Muscle of leg (tissue), 16 donors: ENCODE measurements at places on chromosomes 1 and 21.

DNA sequence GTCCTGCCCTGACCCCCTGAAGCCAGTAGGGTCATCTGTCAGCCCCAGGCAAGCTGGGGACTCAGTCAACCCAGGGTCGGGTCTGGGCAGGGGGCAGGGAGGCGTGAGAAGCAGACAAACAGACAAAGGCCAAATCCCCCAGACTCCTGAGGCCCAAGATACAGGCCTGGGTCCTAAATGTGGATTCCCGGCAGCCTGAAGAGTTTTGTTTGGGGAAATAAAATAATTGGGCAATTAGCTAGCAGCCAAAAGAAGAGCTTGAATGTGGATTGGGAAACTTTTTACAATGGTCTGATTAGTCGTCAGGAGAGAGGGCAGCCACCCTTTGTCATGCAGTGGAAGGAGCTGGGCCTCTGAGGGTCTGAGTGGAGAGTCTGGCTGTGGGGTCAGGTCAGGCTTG, 4.5 kb upstream of the LEFTY2 start:
- no peak for DNase-seq

DNA sequence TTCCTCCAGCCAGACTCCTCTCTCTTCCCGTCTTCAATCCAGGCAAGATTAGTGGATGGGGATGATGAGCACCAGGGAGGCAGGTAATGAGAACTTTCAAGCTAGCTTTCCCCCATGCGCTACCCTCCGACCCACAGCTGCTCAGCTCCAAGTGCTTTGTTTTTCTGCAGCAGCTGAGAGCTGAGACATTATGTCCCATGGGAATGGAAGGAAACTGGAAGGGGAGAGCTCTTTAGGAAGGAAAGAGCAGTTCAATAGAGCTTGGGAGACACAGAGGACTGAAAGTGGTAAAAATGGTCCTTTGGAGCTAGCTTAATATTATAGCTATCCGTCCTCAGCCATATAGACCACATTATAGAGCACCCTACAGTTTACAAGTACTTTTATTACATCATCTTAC, 39.8 kb downstream of the RAB3B start:
- DNase-seq = peak; percentile 8

DNA sequence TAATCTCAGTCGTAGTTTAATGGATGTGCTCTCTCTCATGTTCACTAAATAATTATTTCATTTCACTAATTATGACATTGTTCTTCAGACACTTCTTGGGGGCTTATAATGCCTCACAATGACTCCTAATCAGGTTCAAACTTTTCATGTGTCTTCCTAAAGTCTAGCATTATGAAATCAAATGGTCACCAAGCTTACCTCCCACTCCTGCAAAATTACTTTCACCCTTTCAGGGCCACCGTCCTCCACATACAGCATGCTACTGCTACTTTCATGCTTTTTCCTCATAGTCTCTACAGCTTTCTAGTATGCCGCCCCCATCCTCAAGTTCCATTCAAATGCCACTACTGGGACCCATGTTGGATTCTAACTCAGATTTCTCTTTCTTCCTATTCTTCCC, 59.8 kb upstream of the C1orf53 start:
- DNase-seq = no peak

DNA sequence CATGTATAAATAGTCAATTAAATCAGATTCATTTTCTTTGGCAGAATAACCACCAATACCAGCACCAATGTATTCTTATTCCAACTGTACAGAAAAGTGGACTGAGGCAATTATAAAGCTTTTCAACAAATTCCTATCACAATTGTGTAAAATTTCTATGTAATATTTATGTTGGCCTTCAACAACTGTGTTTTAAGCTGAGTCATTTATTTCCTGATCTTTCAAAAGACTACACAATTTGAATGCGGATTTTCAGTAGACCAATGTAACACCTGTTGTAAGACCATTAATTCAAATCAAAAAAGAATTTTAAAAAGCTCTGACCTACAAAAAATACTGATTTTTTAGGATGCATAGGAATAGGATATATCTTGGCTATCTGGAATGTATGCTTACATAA, 25.5 kb downstream of the GPATCH2 start:
- no peak for DNase-seq

DNA sequence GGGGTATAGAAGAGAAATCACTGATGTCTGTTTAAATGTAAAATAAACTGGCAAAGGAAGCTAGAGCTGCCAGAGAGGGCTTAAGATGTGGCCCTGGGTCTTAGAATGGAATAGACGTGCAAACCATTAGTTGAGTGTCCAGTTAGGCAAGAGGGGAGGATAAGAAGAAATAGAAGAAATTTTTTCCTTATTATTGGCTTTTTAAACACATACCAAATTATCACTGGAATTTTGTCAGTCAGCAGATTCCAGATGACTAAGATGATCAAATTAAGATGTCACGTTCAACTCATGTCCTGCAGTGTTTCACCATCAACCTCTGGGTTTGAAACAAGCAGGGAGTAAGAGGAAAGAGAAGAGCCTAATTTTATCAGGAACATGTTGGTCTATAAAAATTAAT, 71.6 kb upstream of the C1orf21 start:
- DNase-seq = no peak

DNA sequence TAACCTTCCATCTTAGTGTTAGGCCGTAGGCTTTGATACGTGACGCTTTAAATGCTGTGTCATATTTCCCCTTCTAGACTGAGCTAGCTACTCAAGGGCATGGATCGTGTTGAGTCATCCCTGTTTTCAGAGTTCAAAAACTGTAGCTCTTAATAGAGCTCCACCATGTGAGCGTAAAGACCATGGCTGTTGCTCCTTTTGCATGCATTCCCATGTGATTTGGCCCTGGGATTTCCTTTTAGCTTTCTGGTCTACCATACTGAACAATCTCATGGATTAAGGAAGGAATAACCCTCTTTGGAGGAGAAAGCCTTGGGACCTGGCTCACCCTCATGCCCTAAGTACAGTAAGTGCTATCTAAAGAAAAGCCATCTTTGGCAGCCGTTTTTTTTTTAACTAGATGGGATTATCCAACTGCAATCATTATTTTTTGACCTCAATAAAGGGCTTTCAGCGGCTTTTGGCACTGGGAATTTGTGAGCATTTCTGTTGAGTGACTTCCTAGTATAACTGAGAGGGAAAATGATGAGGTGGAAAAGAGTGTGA, 76.6 kb downstream of the PLPP3 start:
- peak; percentile 22 for DNase-seq

DNA sequence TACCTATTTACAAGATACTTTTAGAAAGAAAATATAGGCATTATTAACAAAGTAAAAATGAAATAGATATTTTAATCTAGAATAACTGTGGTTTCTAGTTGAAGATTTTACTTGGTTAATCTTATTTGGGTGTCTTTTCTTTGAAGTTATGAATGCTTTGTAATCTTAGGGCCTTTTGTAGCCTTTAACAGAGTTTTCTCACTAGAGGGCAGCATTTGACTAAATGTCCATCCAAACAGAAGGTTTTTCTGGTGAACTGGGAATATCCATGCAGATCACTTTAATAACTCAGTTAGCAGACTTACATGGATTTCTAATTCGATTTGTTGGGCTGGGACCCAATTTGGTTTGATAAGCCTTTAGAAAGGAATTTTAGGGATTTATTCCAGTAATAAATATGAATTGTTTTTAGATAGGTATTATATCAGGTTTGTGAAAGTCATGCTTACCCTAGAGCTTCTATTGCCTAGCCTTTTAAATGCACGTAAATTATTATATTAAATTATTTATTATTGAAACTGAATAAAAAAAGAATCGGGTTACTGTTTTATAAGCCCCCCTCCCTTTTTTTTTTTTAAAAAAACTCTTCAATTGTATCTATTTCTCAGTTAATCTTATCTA, 119.7 kb downstream of the ZNF326 start:
- DNase-seq = peak; percentile 68

DNA sequence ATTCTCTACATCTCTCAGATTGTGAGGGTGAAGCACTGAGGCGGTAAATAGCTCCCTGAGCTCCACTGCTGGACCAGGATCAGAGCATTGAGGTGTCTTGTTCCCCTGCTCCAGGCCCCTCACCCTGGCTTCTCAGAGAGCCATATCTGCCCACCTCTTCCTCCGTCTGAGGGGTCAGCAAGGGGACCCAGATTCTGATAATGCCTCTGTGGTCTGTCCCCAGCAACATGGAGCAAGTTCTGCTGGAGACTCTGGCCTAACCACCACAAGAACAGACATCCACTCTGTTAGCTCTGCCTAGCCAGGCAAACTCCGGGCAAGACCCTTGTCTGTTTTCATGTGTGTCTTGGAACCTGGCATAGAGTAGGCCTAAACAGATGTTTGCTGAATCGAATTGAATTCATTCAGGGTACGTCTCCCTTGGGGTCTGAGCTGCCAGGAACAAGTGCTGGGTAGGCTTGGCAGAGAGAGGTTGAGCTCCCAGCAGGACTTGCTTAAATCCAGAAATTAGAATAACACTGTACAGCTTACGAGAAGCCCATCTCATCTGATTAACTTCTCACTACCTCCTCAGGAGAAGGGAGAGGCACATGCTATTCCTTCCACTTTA, 2.3 kb downstream of the TRAF5 start:
- peak; percentile 38 for DNase-seq

GRCh38 chr1:158873141-158873540, 42.0 kb downstream of the MNDA start:
- no peak for DNase-seq

GRCh38 chr1:172582889-172583288, 49.9 kb downstream of the SUCO start:
- DNase-seq = no peak

GRCh38 chr1:205240118-205240517, 12.4 kb downstream of the TMCC2 start:
- peak; percentile 89 for DNase-seq

DNA sequence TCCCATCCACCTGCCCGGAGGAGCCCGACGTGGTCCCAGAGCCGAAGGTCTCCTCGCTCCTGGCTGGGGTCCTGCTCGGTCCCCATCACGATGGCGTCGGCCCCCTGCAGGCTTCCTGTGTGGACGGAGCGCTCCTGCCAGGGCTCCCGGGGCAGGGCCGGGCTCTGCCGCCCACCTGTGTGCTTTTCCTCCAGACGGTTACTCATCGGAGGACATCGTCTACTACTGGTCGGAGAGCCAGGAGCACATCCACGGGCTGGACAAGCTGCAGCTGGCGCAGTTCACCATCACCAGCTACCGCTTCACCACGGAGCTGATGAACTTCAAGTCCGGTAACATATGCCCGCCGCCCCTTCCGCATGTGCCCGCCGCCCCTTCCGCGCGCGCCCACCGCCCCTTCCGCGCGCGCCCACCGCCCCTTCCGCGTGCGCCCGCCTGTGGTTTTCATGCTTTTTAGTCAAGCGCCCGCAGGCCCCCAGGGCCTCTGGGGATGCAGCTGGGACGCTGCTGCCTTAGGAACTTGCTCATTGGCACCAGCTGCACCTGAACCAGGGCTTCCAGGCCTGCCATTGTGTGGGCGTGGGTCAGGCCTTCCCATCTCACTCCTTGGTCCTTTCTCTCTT, 8.9 kb downstream of the GABRD start:
- no peak for DNase-seq

DNA sequence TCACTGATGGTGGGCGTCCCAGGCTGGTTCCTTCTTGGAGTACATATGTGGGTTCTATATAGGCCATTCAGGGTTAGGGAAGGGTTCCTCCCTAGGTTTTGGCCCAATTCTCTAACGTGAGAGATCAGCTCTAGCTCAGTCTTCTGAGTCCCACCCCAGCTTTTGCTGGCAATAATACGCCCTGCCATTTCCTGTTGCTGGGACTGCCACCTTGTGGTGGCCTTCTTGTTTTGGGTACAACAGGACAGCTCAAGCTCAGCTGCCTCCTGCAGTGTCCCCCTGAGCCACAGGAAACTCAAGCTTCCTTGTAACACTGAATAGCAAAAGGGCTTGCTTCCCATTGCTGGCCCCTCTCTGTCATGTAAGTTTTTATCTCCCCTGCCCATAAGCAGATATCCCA, 77.8 kb downstream of the BACH1 start:
- peak; percentile 23 for DNase-seq

- peak; percentile 30 for DNase-seq
Observed at GRCh38 chr21:42784276-42784675, 95.1 kb downstream of the WDR4 start.

- DNase-seq = no peak
Observed at GRCh38 chr1:59401581-59401980, 104.7 kb downstream of the FGGY start.

- no peak for DNase-seq
Observed at GRCh38 chr1:178143730-178144690, 50.1 kb downstream of the RASAL2 start.

GRCh38 chr1:212752934-212753497, 38.6 kb downstream of the NSL1 start:
- DNase-seq = no peak

GRCh38 chr1:111733183-111733991, 5.8 kb downstream of the INKA2 start:
- DNase-seq = peak; percentile 87

GRCh38 chr1:22292011-22292788, 149.3 kb upstream of the WNT4 start:
- DNase-seq = no peak

DNA sequence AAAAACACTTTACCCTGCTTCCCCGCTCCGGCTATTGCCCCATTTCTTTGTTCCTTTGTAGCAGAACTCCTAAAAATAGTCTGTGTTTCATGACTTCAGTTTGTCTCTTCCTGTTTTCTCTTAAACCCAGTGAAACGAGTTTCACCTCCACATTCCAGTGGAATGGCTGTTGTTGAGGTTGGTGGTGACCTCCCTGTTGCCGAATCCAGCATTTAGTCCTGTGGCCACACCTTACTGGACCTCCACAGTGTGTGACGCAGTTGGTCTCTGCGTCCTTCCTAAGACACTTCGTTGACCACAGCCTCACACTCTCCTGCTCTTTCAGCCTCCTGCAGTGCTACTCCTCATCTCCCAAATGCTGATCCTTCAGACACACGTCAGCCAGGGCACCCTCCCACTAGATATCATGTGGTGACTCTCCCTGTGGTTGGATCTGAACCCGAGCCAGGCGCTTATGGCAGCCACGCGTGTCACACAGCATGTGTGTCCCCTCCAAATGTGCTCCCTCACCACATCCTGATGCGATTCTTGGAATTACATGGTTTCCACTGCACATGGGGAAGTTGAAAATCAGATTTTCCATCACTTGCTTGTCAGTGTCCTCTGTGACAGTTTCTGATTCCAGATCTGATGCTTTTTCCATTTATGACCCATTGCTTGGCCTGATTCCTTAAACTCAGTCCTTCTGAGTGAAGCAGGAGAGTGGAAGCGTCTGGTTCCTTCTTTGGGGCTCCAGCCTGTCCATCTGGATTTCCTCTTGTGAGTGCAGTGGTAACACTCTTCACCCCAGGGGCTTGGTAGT, 99.1 kb upstream of the ARTN start:
- DNase-seq = peak; percentile 59

DNA sequence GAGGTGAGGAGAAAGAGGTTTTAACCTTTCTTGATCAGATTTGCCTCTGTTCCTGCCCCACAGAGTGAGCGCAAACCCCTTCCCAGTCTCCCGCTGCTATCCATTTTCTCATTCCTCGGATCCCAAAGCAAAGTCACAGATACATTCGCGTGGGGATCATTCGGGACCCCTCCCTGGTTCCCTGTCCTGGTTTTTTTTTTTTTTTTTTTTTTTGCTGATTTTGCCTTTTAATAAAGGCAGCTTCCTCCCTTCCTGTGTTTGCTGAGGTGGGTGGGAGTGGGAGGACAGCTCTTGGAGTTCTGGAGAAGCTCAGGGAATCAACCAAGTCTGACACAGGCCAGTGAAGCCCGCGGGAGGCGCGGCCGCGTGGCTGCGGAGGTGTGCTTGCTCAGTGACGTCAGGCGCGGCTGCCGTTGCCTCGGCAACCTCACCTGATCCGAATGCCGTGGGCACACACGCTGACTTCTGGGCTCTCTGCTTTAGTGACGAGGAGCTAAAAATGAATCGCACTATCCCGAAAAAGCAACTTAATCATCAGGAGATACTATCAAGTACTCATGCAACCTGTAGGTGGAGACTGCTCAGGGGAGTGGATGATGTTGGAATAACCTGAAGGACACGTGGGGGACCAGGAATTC, 106.4 kb downstream of the TBX19 start:
- no peak for DNase-seq
